ENCODE measurements at places on chromosomes 16 and 17. TPM values are rescaled to one million over a fixed set of nuclear protein-coding genes. Genes with fewer than 3 reads are reported as not detected.

DNA sequence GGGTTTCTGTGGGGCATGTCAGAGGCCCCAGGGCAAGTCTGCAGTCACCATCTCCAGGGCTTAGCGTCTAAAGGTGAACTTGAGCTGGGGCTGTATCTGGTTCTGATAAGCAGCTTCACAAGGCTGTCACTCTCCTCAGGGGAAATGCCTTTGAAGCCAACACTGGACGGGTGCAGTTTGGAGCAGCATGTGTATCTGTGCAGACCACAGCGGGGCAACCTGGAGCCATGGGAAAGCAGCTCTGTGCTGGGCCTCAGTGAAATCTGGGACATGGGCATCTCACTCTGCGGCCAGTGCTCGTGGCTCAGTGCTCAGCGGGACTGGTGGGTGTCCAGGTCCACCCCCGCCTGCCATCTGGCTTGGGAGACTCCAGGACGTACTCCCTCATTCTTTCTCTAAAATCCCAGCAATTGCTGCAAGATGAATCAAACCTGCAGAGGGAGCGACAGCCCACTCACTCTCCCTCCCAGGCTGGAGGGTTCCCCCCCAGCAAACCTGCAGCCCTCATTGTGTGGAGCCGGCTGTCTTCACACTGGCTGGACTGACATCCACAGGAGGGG lies 63.5 kb downstream of the PRMT7 start:
- no peak for DNase-seq

- DNase-seq: peak; percentile 15
These were observed 27.2 kb upstream of the RPH3AL start for GRCh38 chr17:379531-380465.

GRCh38 chr16:15611610-15612009 lies 31.3 kb downstream of the MARF1 start:
- DNase-seq: peak; percentile 95

GRCh38 chr17:55563363-55563762 lies 52.1 kb upstream of the SMIM36 start:
- DNase-seq: peak; percentile 20

GRCh38 chr17:78826836-78827509 lies 13.6 kb downstream of the USP36 start:
- no peak for DNase-seq

DNA sequence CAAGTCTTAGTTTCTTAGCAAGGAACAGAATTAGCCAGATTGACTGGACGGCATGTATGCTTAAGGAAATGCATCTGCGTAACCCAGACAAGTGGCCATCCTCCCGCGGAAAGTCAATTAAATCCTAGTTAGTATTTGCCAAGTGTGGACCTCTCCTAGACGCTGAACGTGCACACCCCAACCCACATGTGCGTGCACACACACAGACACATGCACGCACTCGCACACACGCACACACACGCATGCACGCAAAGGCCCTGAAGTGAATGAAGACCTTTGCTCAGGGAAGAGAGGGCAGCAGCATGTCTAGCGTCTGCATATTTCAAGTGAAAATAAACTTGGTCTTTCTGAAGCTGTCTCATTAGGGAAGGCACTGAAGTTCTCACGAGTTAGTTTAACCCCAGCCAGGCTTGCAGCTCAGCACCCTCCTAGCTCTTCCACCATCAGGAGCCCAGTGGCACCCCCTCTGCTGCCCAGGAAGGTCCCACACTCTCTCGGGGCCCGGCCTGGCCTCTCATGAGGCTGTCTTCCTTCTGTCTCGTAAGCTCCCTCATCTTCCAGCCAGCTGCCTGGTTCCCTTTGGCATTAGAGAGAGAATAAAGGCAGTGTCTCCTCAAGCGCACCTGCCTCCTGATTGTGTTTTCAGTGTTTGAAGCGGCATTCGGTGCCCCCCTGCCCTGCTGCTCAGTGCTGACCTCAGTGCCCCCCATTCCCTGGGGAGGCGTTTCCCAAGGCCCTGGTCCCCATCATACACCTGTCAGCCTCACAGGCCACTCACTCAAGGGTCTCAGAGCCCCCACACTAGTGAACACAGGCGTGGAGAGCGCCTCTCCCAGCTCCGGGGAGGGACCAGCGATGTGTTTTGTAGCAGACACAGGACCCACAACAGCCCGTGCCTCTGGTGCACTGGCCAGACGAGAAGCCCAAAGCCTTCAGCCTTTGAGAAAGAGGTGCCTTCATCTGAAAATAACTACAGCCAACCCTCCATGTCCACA lies 52.2 kb upstream of the CHMP6 start:
- DNase-seq: no peak

DNA sequence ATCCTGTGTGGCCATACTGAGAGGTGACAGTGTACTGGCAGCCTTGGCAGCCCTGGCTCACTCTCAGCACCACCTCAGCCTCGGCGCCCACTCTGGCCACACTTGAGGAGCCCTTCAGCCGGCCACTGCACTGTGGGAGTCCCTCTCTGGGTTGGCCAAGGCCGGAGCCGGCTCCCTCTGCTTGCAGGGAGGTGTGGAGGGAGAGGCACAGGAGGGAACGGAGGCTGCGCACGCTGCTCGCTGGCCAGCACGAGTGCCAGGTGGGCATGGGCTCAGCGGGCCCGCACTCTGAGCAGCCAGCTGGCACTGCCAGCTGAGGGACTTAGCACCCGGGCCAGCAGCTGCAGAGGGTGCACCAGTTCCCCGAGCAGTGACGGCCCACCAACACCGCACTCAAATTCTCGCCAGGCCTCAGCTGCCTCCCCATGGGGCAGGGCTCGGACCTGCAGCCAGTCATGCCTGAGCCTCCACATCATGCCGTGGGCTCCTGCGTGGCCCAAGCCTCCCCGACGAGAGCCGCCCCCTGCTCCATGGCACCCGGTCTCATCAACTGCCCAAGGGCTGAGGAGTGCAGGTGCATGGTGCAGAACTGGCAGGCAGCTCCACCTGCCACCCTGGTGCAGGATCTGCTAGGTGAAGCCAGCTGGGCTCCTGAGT lies 184.4 kb upstream of the TOX3 start:
- DNase-seq: no peak

DNA sequence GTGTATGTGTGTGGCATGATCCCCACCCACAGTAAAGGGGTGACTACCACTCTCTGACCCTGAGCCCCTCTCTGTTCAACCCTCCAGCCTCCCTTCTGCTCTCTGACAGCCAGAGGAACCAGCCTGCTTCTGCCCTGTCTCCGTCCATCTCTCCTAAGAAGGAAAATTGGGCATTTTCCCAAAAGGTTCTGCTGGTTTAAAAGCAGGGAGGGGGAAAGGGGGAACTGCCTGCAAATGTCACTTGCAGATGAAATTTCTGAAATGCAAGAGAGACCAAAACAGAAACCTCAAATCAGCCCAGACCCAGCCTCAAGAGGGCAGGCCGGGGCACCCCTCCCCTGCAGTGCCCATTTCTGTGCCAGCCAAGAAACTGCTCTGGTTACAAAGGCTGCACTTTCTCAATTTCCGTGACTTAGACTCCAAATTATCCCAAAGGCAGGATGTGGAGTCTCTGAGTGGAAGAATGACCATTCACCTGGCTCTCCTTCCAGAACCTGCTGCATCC lies 197.9 kb downstream of the RBFOX3 start:
- no peak for DNase-seq

GRCh38 chr17:80916246-80916645 lies 75.4 kb upstream of the CHMP6 start:
- no peak for DNase-seq

DNA sequence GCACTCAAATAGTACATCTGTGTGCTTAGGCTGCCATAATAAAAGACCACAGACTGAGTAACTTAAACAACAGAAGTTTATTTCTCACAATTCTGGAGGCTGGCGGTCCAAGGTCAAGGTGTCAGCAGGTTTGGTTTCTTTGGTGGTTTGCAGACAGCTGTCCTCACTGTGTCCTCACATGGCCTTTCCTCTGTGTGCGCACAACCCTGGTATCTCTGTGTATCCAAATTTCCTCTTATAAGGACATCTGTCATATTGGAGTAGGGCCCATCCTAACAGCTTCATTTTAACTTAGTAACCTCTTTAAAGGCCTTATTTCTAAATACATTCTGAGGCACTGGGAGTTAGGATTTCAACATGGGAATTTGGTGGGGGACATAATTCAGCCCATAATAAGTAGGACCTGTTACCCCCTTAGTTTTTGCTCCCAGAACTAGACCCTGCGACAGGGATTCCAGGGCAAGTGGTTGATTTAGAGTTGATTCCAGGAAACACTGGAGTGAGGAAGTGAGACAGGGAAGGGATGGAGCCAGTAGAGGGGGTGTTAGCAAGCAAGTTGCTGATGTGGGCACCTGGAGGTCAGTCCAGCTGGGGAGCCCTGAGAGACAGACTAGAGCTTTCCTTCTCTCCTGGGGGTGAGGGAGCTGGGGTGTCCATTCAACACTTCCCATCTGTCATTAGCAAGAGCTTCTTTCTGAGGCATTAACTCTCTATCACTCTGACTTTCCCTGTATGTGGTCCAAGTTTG lies 10.9 kb upstream of the ALKBH5 start:
- no peak for DNase-seq

- DNase-seq: no peak
These were observed 311.3 kb upstream of the SOX9 start for GRCh38 chr17:71809537-71809936.

P3H4 gene
- 36.8 TPM for total RNA-seq

CMTM2 gene
- total RNA-seq: not detected

PIRT gene
- total RNA-seq: not detected

BANP gene
- 28.0 TPM for total RNA-seq

ALOX12B gene
- total RNA-seq: not detected
